Activated CD8-positive, alpha-beta memory T cell treated with anti-CD3 and anti-CD28 coated beads, Interleukin-2, amount 10 ng/mL, durations not matched to agents 7 days and 5 days (primary cell): ENCODE measurements at places on chromosomes 3 and 15.

- no peak for DNase-seq
Measured at GRCh38 chr3:80285388-80285787, 517.6 kb upstream of the ROBO1 start.

DNA sequence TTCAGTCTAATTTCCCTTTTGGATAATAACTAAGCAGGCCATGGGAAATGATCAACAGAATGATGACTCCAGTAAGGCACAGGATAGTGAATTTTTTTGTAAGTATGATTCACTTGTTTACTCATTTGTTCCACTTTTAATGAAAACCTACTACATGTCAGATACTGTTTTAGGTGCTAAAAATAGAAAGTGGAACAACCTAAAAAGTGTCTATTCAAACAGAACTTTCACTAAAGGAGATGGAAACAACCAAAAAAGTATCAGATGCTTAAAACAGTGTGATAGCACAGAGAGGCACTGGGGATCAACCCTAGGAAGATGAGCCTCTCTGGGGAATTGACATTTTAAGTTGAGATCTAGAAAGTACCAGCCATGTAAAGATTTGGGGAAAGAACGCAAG, 11.1 kb downstream of the RYK start:
- no peak for DNase-seq

DNA sequence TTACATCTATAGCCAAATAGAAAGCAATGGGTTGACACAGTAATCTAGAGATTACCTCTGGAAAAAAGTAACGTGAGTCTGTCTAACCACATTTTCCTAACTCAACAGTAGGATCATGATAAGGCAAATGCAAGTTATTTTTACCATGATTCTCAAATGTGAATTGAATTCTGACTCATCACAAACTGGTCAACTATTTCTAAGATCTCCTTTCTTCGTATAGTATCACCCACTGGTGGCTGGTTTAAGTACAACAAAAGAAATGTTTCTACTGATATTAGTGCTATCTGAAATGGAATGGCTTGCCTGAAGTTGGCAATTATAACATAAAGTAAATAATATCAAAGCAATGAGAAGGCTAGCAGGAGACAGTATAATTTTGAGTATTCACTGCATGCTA, 102.2 kb downstream of the ABI3BP start:
- no peak for DNase-seq

- DNase-seq: no peak
Measured at GRCh38 chr15:67835297-67836133, 4.3 kb downstream of the RNU6-1 start.

DNA sequence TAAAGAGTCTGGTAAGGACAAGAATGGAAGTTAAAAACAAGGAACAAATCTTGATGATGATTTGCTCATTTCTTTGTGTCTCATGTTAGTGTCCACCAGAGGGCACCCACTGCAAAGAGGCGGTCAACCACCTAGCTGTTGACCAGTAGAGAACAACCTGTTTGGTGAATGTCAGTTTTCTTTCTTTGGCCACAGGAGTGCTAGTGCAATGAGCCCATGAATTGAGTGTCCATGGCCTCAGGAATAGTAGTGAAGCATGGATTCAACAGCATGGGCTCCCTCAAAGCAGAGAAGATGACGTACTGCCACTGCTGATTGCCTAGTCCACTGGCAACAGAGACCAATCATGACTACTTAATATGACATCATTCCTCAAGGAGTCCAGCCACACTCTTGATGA, 10.7 kb upstream of the CNTN6 start:
- no peak for DNase-seq

DNA sequence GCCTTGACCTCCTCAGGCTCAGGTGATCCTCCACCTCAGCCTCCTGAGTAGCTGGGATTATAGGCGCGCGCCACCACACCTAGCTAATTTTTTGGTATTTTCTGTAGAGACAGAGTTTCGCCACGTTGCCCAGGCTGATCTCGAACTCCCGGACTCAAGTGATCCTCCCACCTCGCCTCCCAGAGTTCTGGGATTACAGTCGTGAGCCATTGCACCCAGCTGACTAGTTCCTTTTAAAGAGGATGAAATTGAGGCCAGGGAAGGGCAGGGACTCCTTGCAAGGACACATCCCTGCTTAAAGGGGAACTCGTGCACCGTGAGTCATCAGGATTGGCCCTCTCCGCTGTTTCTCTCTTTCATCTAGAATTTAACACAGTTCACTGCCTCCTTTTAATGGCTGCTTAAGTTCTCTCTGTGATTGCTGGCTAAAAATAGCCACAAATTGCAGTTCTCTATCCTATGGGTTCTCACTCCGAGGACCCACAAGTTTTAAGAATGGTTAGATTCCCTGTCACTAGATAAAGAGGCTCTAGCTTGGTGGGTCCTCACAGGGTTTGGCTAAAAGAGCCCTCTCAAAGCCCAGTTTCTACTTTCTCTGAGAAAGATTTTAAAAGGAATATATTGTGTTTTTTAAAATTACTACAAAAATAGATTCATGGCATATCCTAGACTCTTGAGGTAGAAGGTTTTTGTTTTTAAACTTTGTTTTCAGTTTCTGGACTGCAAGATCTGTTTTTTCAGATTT, 1.4 kb downstream of the CRTAP start:
- no peak for DNase-seq
